Common myeloid progenitor, CD34-positive (primary cell): ENCODE measurements at places on chromosomes 5 and 9.
A peak's percentile ranks its signal among the peaks of the same experiment; 100 is the strongest.

DNA sequence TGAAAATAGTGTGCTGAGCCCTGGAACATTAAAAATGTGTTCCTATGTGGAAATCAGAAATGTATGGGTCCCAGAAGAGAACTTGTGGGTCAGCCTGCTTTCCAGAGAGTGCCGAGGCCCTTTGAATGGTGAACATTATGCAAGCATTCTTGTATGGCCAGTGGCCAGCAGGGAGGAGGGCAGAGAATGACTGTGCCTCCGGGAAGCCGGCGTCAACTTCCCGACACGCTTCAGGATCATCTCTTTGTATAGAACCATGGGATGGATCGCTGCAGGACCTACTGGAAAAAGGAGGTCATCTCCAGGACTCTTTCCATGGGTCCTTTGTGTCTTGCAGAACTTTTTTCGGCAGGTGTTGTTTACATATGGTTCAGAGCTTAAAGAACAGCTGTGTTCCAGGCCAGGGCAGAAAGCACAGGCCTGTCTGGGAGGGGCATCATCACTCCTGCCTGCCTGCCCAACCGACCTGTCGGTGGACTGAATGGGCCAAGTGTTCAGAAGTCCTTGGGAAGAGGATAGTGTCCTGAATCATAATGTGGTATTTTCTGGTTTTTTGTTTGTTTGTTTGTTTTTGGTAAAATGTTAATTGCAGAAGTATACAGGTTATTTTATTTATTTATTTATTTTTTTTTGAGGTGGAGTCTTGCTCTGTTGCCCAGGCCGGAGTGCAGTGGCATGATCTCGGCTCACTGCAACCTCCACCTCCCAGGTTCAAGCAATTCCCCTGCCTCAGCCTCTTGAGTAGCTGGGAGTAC is 9.0 kb downstream of the PRRC2B start:
- peaks cover 16% of the 10 kb centered on the region for H3K4me1 ChIP-seq
- H3K27me3 ChIP-seq = no peaks in the 10 kb centered on the region
- DNase-seq = no peak
- peak overlapping the region; percentile 28 for H3K4me3 ChIP-seq
- no peak overlapping the region for H3K27ac ChIP-seq
- H3K36me3 ChIP-seq = peaks cover 7% of the 10 kb centered on the region

GRCh38 chr5:16076657-16077056 is 102.9 kb downstream of the MARCHF11 start:
- no peaks in the 10 kb centered on the region for H3K27me3 ChIP-seq
- no peaks in the 10 kb centered on the region for H3K36me3 ChIP-seq
- no peak overlapping the region for H3K4me3 ChIP-seq
- no peak for DNase-seq
- H3K27ac ChIP-seq = no peak overlapping the region
- H3K4me1 ChIP-seq = no peaks in the 10 kb centered on the region

GRCh38 chr5:2206293-2207108 is 323.8 kb upstream of the IRX4 start:
- no peak overlapping the region for H3K4me3 ChIP-seq
- H3K27me3 ChIP-seq = peaks cover 15% of the 10 kb centered on the region
- no peak for DNase-seq
- H3K36me3 ChIP-seq = no peaks in the 10 kb centered on the region

DNA sequence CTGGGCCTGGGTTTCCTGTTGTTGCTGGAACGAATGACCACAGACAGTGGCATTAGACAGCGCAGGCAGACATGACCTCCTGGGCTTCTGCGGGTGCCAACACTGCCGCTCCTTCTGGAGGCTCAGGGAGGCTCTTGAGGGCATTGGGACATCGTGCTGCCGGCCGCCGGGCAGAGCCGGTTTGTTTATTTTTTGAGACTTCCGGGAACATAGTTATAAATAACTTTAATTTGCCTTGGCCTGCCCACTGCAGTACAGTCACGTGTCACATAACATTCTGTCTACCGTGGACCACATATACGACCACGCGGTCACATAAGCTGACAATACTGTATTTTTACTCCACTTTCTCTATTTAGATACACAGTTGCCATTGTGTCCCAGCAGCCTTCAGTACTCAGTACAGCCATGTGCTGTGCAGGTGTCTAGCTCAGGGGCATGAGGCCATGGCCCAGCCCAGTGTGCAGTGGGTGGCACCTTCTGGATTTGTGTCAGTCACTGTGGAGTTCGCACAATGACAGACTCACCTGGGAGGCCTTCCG is 8.2 kb upstream of the TOR4A start:
- DNase-seq = no peak
- peaks cover 60% of the 10 kb centered on the region for H3K36me3 ChIP-seq
- H3K27ac ChIP-seq = no peak overlapping the region
- H3K4me1 ChIP-seq = peaks cover 41% of the 10 kb centered on the region
- H3K27me3 ChIP-seq = no peaks in the 10 kb centered on the region

- H3K4me3 ChIP-seq = no peak overlapping the region
- peaks cover 39% of the 10 kb centered on the region for H3K27me3 ChIP-seq
- H3K4me1 ChIP-seq = no peaks in the 10 kb centered on the region
- no peak for DNase-seq
- H3K27ac ChIP-seq = no peak overlapping the region
These were observed 101.7 kb downstream of the APTX start for GRCh38 chr9:32899761-32900160.

DNA sequence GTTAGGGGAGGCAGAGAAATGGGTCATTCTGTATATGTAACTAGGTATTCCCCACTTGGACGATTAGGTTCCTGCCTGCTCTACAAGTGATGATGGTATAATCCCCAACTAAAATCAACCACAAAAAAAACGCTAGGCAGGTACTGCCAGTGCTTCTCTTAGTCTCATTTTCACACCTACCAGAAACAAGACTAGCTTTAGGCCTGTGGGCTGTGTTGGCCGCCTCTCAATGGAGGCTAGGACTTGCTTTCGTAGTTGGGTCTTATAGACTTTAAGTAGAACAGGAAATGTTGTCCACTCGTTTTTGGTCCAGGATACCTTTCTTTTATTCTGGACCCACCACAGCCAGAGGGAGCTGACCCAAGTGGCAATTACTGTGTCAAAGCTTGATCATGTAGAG is 111.8 kb downstream of the UNC13B start:
- H3K36me3 ChIP-seq = no peaks in the 10 kb centered on the region
- no peak overlapping the region for H3K27ac ChIP-seq
- no peaks in the 10 kb centered on the region for H3K27me3 ChIP-seq
- DNase-seq = no peak

DNA sequence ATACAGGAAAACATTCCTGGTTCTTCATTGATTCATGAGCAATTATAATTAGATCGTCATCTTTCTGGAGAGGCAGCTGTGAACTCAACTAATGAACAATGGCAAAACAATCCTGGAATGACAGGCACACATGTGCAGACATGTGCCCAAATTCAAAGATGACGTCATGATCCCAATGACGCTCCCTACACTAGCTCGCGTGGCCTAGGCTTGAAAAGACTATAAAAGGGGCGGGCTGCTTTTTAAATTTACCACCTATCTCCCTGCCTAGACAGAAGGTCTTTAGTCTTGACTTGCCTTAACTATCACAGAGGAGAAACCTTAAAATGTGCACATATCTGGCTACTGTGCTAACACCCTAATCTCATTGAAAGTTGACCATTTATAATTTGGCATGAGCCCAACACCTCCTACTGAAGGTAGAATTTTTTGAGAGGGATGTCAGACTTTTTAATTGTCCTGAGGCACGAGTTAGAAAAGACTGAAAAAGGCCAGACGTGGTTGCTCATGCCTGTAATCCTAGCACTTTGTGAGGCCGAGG is 88.2 kb downstream of the PRRT1B start:
- H3K27ac ChIP-seq = no peak overlapping the region
- peaks cover 10% of the 10 kb centered on the region for H3K36me3 ChIP-seq
- H3K4me1 ChIP-seq = peaks cover 31% of the 10 kb centered on the region
- no peaks in the 10 kb centered on the region for H3K27me3 ChIP-seq
- no peak for DNase-seq

DNA sequence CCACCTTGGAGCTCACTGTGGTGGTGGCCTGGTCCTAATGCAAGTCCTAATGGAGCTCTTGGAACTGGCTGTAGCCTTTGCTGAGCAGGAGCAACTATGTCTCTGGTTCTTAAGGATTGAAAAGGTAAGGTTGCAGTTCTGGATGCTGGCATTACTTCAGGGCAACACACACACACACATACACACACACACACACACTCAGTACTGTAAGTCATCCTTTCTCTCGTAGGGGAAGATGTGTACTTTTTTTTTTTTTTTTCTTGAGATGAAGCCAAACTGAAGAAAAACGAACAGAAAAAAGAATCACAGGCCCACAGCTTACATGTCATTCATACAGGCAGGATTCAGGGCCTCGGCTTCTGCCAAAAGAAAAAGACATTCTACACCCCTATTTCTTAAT is 81.1 kb upstream of the RPS23 start:
- H3K4me1 ChIP-seq = peaks cover 20% of the 10 kb centered on the region
- no peaks in the 10 kb centered on the region for H3K36me3 ChIP-seq
- H3K27me3 ChIP-seq = no peaks in the 10 kb centered on the region
- no peak overlapping the region for H3K4me3 ChIP-seq

GRCh38 chr5:180141068-180141660 is 67.8 kb downstream of the RASGEF1C start:
- H3K4me3 ChIP-seq = no peak overlapping the region
- H3K27me3 ChIP-seq = no peaks in the 10 kb centered on the region
- H3K27ac ChIP-seq = no peak overlapping the region
- DNase-seq = no peak
- H3K4me1 ChIP-seq = no peaks in the 10 kb centered on the region

DNA sequence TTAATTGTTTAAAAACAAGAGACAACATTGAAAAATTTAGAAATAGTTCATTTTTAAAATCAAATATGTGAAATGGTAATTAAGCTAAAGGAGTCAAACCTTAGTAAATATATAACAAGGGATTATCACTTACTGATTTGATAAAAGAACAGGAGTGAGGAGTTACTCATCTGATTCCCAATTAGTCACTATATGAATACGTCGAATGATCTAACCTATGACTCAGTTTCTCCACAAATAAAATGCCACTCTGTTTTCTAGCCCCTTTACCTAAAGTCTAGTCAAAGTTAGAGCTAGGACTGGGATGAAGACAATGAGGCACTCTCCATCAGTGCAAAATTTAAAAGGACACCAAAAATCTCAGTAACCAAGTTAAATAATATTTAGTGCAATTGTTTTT is 70.4 kb upstream of the RASEF start:
- H3K27ac ChIP-seq = no peak overlapping the region
- no peak overlapping the region for H3K4me3 ChIP-seq
- H3K27me3 ChIP-seq = no peaks in the 10 kb centered on the region
- no peaks in the 10 kb centered on the region for H3K4me1 ChIP-seq
- H3K36me3 ChIP-seq = no peaks in the 10 kb centered on the region

DNA sequence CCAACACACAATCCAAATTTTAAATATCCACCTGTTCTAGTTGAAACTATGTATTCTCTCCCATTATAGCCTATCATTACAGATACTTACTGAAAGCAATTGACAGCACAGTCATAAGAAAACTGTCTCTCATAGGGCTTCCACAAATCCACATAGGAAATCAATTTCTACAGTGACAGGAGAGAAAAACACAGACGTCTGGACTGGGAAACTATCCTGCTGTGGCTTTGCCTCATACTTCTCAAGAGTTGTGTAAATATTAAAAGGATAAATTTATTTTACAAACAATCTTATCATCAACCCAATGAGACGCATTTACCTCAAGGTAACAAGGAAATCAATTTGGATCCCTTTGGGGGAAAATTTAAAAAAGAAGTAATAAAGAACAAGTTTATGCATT is 517.5 kb downstream of the EFNA5 start:
- no peak for DNase-seq
- H3K4me1 ChIP-seq = no peaks in the 10 kb centered on the region
- no peaks in the 10 kb centered on the region for H3K36me3 ChIP-seq
- no peaks in the 10 kb centered on the region for H3K27me3 ChIP-seq
- H3K4me3 ChIP-seq = no peak overlapping the region
- no peak overlapping the region for H3K27ac ChIP-seq

DNA sequence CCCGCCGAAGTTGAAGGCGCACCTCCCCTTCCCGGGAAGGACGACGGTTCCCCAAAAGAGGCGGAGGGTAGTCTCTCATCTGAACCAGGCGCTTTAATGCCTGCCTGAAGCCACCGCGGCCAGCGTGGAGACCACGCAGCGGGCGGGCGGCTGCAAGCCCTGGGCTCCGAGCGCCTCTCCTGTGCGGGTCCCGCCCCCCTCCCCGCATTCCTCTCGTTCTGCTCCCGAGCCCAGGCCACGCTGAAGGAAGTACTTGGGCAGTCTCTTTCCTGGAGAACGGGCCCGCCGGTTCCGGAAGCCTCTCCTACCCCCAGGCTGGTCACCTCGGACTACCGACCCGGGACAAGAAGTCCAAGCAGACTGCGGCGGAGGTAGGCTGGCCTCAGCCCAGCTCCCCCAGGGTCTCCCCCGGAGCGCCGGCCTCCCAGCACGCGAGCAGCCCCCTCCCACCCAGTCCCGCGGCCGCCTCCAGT is 571 bp downstream of the PPIC start:
- peak overlapping the region; percentile 76 for H3K4me3 ChIP-seq
- no peaks in the 10 kb centered on the region for H3K36me3 ChIP-seq
- no peak overlapping the region for H3K27ac ChIP-seq
- H3K27me3 ChIP-seq = peaks cover 30% of the 10 kb centered on the region
- H3K4me1 ChIP-seq = peaks cover 14% of the 10 kb centered on the region

- no peak for DNase-seq
- no peaks in the 10 kb centered on the region for H3K36me3 ChIP-seq
- no peak overlapping the region for H3K4me3 ChIP-seq
- no peak overlapping the region for H3K27ac ChIP-seq
- H3K4me1 ChIP-seq = peaks cover 5% of the 10 kb centered on the region
- no peaks in the 10 kb centered on the region for H3K27me3 ChIP-seq
These were observed 352.7 kb downstream of the ZNF608 start for GRCh38 chr5:124393584-124394379.

DNA sequence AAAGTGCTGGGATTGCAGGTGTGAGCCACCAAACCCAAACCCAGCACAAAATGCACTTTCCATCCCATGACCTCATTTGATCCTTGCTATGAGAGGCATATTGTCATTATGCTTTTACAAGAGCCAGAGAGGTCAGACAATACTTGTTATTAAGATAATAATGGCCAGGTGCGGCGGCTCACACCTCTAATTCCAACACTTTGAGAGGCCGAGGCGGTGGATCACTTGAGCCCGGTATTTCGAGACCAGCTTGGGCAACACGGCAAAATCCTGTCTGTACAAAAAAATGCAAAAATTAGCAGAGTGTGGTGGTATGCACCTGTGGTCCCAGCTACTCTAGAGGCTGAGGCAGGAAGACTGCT is 55.9 kb upstream of the IL17B start:
- H3K4me3 ChIP-seq = no peak overlapping the region
- H3K36me3 ChIP-seq = no peaks in the 10 kb centered on the region
- no peaks in the 10 kb centered on the region for H3K27me3 ChIP-seq
- H3K4me1 ChIP-seq = peaks cover 36% of the 10 kb centered on the region
- no peak for DNase-seq
